Activated naive CD8-positive, alpha-beta T cell treated with anti-CD3 and anti-CD28 coated beads, Interleukin-2, amount 50 U/mL, for 24 hours (primary cell): ENCODE measurements at places on chromosomes 11 and 22.

- H3K27ac ChIP-seq: no peak overlapping the region
- H3K4me3 ChIP-seq: no peak overlapping the region
- DNase-seq: no peak
- peaks cover 3% of the 10 kb centered on the region for H3K4me1 ChIP-seq
- H3K36me3 ChIP-seq: no peaks in the 10 kb centered on the region
Measured at GRCh38 chr22:48566741-48567140, 1260.9 kb downstream of the BRD1 start.

- peak overlapping the region; percentile 99 for H3K27ac ChIP-seq
- H3K4me1 ChIP-seq: peaks cover 36% of the 10 kb centered on the region
- H3K36me3 ChIP-seq: peaks cover 5% of the 10 kb centered on the region
- H3K27me3 ChIP-seq: peaks cover 5% of the 10 kb centered on the region
Measured at GRCh38 chr11:95923439-95923727, 524 bp downstream of the MTMR2 start.

DNA sequence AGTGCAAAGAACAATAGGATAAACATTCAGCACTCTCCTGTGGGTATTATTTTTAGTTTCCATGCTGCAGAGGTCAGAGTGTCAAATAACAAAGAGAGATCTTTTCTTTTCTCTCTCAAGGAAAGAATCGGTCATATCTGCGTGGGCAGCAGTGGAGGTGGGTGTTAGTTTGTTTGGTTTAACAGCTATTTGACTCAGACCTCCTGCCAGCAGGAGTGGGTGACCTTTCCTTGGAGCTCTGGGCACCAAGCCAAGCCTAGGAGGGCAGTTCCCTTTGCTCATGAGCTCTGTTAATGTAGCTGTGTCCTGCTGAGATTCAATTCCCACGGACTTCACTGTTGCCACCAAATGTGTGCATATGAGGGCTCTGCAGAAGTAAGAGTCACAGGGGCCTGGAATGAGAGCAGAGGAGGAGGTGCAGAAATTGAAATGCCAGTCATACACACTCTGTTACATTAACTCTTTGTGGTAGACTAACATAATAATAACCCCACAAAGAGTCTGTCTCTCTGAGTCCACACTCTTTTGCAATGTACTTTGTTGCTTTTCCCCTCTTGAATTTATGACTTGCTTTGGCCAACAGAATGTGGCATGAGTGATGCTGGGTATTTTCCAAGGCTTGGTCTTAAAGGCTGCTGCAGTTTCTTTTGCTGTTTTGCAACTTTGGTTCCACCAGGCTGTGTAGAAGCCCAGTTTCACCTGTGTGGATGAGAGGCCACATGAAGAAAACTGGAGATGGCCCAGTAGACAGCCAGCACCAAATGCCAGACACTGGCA, 76.0 kb upstream of the GRK3 start:
- H3K36me3 ChIP-seq: peaks cover 26% of the 10 kb centered on the region
- no peak overlapping the region for H3K4me3 ChIP-seq
- H3K27ac ChIP-seq: peak overlapping the region; percentile 48
- DNase-seq: peak; percentile 85
- peaks cover 61% of the 10 kb centered on the region for H3K4me1 ChIP-seq

GRCh38 chr11:34825670-34826383, 90.4 kb downstream of the APIP start:
- H3K4me3 ChIP-seq: no peak overlapping the region
- peaks cover 3% of the 10 kb centered on the region for H3K4me1 ChIP-seq
- no peaks in the 10 kb centered on the region for H3K36me3 ChIP-seq
- peaks cover 13% of the 10 kb centered on the region for H3K27me3 ChIP-seq
- H3K27ac ChIP-seq: no peak overlapping the region

DNA sequence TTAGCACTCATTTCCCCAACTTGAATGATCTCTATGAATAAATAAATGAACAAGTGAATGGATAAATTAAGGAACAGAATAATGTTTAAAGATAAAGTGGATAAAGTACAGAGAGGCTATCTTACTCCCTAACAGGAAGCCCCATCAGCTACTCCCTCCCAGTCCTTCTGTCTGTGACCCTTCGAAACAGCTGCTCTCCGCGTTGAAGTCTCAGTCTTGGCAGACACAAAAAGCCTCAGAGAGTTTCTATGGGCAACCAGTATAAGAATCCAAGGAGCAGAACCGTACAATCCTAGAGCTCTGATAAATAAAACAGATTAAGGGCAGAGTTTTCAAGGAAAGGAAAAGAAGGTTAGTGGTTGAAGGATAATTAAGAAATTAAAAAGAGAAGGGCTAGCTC, 35.0 kb downstream of the GUCY1A2 start:
- H3K27ac ChIP-seq: no peak overlapping the region
- no peaks in the 10 kb centered on the region for H3K36me3 ChIP-seq
- no peaks in the 10 kb centered on the region for H3K4me1 ChIP-seq
- H3K4me3 ChIP-seq: no peak overlapping the region
- H3K27me3 ChIP-seq: peaks cover under 1% of the 10 kb centered on the region

GRCh38 chr11:120883404-120884080, 140.4 kb upstream of the TBCEL start:
- no peak overlapping the region for H3K27ac ChIP-seq
- no peak overlapping the region for H3K4me3 ChIP-seq
- DNase-seq: no peak
- no peaks in the 10 kb centered on the region for H3K36me3 ChIP-seq
- peaks cover 10% of the 10 kb centered on the region for H3K27me3 ChIP-seq

DNA sequence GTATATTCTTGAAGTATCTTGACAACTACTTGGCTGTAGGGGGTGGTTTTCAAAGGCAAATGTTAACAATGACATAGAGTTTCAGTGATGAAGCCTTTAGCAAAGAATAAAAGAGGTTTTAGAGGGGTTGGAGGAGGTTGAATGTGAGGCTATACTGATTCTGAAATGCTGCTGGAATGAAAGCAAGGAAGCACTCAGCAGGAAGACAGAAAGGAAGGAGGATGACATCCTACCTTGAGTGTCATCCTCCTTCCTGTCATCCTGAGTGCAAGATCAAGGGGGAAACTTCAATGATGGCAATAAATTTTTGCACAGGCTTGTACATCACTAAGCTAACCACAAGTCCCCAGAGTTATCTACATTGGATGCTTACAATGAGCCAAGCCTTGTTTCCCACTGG, 120.5 kb downstream of the APIP start:
- no peak overlapping the region for H3K4me3 ChIP-seq
- H3K36me3 ChIP-seq: no peaks in the 10 kb centered on the region
- no peaks in the 10 kb centered on the region for H3K4me1 ChIP-seq
- peaks cover 17% of the 10 kb centered on the region for H3K27me3 ChIP-seq

DNA sequence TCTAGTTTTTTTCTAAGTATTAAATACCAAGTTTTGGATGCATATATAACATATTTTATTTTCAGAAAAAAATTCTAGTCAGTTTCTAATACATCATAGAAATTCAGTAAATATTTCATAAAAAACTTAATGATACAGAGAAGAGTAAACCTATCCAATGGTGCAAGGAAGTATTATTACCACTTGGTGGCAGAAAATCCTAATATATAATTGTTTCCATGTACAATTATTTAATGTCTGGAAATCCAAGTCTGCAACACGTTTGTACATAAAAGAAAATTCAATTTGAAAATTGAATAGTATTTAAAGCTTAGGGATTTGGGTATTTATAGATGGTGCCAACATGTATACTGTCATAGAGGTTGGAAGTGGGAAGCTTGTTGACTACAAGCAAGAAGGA, 127.0 kb downstream of the TRPC6 start:
- H3K4me3 ChIP-seq: no peak overlapping the region
- no peaks in the 10 kb centered on the region for H3K27me3 ChIP-seq
- no peaks in the 10 kb centered on the region for H3K4me1 ChIP-seq
- H3K27ac ChIP-seq: no peak overlapping the region
- DNase-seq: no peak

GRCh38 chr11:116862185-116862584, 24.8 kb upstream of the APOA1 start:
- no peaks in the 10 kb centered on the region for H3K4me1 ChIP-seq
- no peak for DNase-seq
- H3K4me3 ChIP-seq: no peak overlapping the region

DNA sequence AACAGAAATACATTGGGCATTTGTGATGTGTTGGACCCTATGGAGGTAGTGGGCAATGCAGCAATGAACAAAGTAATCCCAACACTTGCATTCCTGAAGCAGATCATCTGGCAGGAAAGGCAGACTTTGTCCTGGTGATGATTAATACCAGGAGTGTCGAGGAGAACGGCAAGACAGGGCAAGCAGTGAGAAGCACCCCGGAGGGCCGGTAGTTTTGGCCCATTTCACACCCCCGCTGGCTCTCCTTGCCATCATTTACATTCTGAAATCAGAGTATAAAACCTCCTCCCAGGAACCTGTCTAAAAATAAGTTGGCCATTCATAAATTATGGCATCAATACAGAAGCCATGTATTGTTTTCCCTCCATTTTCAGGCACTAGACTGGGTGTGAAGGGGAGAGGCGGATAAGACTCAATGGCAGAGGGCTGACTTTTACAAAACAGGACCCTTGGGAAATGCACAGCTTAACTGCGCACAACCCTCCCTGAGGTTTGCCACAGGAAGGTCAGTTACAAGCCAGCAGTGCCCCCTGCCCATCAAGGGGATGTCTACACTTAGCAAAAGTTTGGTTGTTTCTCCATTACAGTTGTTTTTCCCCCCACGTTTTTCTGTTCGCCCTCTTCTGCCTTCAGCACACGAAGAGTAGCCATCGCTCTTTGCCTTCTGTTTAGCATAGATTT, 55.6 kb downstream of the OPCML start:
- no peak for DNase-seq
- no peaks in the 10 kb centered on the region for H3K4me1 ChIP-seq
- H3K4me3 ChIP-seq: no peak overlapping the region
- H3K27me3 ChIP-seq: no peaks in the 10 kb centered on the region

DNA sequence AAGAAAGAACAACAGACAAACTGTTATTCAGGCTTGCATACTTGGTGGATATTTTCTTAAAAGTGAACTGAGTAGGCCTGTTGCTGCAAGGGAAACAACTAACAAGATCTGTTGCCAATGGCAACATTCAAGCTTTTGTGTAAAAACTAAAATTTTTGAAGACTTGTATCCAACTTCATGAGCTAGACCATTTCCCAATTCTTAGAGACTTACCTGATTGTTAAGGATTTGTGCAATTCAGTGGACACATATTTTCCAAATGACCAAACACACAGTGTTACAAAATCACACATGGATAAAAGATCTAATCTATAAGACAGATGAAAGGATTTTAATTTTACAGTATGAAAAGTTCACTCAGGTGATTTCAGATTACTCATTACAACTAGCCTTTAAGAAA, 564.1 kb downstream of the CNTN5 start:
- no peak overlapping the region for H3K27ac ChIP-seq
- no peaks in the 10 kb centered on the region for H3K4me1 ChIP-seq
- H3K4me3 ChIP-seq: no peak overlapping the region
- DNase-seq: no peak

DNA sequence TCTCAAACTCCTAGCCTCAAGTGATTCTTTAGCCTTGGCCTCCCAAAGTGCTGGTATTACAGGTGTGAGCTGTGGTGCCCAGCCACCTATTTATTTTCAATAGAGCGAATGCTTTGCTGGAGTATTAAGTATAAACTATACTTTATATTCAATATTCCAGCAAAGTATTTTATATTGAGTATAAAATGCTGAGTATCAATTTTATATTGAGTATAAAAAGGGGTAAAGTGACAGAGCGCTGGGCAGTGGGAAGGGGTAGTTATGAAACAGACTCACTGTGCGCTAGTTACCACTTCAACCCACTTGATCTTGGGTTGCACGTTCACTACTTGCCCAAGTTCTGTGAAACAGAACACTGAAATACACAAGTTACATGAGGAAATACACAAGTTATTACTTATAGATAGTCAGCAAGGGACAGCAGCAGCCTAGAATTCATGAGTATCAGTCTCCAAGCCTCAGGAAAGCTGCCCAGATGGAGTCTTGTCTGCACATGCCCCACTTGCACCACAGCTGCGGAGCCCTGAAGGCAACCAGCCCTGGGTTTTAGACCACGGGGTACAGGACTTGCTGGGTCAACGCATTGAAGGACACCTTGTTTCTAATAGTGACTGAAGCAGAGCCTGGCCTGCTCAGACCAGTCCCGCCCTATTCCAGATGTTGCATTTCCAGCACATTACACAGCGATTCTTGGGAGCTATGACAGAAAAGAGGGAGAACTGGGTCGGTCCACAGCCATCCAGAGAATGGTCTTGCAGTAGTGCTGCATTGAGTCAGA, 51.6 kb upstream of the SYT13 start:
- no peak for DNase-seq
- H3K27ac ChIP-seq: no peak overlapping the region
- no peaks in the 10 kb centered on the region for H3K36me3 ChIP-seq
- H3K4me1 ChIP-seq: peaks cover 13% of the 10 kb centered on the region

DNA sequence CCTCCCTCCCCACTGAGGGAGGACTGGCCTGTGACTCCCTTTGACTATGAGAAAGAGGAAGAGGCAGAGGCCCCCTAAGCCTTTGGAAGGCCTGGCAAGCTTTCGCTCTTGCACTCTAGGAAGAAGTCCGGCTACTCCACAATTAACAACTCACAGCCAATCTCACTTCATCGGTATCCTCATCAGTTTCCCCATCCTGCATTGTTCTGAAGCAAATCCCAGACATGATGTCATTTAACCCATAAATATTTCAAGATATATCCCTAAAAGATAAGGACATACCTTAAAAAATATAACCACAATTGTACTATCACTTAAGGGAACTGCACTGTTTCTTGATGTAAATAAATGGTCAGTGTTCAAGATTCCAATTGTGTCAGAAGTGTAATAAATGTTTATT, 63.1 kb downstream of the CWC15 start:
- H3K36me3 ChIP-seq: peaks cover 5% of the 10 kb centered on the region
- H3K27me3 ChIP-seq: no peaks in the 10 kb centered on the region
- DNase-seq: no peak
- H3K4me1 ChIP-seq: no peaks in the 10 kb centered on the region
- H3K27ac ChIP-seq: no peak overlapping the region

DNA sequence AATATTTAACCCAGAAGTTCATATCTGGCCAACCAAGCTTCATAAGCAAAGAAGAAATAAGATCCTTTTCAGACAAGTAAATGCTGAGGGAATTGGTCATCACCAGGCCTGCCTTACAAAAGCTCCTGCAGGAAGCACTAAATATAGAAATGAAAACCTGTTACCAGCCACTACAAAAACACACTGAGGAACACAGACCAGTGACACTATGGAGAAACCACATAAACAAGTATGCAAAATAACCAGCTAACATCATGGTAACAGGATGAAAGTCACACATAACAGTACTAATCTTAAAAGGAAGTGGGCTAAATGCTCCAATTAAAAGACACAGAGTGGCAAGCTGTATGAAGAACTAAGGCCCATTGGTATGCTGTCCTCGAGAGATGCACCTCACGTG, 311.4 kb downstream of the DYNC2H1 start:
- H3K36me3 ChIP-seq: no peaks in the 10 kb centered on the region
- H3K27me3 ChIP-seq: no peaks in the 10 kb centered on the region
- H3K4me1 ChIP-seq: no peaks in the 10 kb centered on the region

- H3K27ac ChIP-seq: no peak overlapping the region
- H3K4me3 ChIP-seq: no peak overlapping the region
- no peaks in the 10 kb centered on the region for H3K36me3 ChIP-seq
- H3K4me1 ChIP-seq: no peaks in the 10 kb centered on the region
- no peak for DNase-seq
Measured at GRCh38 chr11:24134879-24135589, 361.8 kb upstream of the LUZP2 start.

- no peaks in the 10 kb centered on the region for H3K27me3 ChIP-seq
- H3K4me1 ChIP-seq: peaks cover 4% of the 10 kb centered on the region
- H3K27ac ChIP-seq: peak overlapping the region; percentile 10
- peaks cover 31% of the 10 kb centered on the region for H3K36me3 ChIP-seq
- no peak overlapping the region for H3K4me3 ChIP-seq
Measured at GRCh38 chr11:762421-763072, 14.7 kb downstream of the GATD1 start.

GRCh38 chr22:39409516-39410029, 10.0 kb downstream of the TAB1 start:
- peaks cover 80% of the 10 kb centered on the region for H3K4me1 ChIP-seq
- peaks cover 24% of the 10 kb centered on the region for H3K36me3 ChIP-seq
- DNase-seq: no peak
- no peak overlapping the region for H3K27ac ChIP-seq
